NCI-H2107 (cell line): ENCODE measurements at places on chromosomes 4 and X.

DNA sequence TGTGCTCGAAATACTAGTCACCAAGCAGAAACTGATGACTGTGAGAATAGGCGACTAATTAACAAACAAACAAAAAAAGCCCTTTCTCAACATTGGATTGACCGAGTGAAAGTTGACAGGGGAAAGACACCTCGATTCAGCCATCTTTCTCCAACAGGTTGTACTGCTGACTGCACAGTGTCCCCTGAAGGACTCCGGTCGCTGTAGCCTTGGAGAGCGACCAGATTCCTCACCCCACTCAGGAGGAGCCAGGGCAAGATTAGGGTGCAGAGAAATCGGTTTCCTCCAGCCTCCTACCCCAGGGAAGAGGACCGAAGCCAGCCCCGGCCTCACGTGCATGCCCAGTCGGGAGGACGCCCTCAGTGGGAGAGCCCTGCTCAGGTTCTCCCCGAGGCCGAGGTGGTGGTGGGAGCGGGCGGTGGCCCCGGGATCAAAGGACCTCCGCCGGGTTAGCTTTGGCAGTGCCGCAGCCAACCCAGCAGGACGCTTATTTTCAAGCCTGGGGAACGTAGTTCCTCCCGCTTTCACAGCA, 1.1 kb upstream of the RAP1GDS1 start:
- DNase-seq: peak; percentile 3

DNA sequence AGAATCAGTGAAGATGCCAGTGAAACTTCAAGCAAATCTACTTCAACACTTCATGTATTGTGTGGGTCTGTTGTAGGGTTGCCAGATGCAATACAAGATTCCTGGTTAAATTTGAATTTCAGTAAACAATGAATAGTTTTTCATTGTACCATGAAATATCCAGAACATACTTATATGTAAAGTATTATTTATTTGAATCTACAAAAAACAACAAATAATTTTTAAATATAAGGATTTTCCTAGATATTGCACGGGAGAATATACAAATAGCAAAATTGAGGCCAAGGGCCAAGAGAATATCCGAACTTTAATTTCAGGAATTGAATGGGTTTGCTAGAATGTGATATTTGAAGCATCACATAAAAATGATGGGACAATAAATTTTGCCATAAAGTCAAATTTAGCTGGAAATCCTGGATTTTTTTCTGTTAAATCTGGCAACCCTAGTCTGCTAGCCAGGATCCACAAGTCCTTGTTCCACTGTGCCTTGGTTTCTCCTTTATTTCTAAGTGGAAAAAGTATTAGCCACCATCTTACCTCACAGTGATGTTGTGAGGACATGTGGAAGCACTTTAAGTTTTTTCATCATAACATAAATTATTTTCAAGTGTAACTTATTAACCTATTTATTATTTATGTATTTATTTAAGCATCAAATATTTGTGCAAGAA, 2.3 kb downstream of the CXCL8 start:
- no peak for DNase-seq

DNA sequence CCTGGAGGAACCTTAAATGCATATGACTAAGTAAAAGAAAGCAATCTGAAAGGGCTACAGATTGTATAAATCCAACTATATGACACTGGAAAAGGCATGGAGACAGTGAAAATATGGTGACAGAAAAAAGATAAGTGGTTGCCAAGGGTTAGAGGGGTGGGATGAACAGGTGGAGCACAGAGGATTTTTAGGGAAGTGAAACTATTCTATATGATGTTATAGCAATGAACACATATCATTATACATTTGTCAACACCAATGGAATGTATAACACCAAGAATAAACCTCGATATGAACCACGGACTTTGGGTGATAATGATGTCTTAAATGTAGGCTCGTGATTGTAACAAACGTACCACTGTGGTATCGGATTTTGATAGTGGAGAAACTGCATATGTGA, 40.7 kb downstream of the NPY5R start:
- no peak for DNase-seq

- no peak for DNase-seq
Observed at GRCh38 chr4:1792832-1793495, at the start of gene FGFR3. TSS of gene FGFR3 (plus strand) at chr4:1793293. CDS start at chr4:1793935, 642 bp downstream.

DNA sequence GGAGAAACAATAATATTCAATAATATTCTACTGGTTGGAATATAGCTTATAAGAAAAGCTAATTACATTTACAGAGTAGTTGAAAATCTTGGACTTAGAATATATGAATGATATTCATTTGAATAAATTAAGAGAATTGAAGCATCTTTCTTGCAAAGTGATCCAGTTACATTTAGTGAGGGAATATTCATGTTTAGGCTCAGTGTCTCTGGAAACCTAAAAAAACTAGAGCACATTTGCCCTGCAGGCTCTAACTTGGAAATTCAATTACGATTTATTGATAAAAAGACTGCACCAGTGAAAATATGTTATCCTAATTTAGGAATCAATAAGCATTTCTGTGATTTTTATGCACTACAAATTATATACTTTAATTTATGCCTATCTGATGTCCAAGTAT, 58.3 kb upstream of the RAP1GDS1 start:
- no peak for DNase-seq

DNA sequence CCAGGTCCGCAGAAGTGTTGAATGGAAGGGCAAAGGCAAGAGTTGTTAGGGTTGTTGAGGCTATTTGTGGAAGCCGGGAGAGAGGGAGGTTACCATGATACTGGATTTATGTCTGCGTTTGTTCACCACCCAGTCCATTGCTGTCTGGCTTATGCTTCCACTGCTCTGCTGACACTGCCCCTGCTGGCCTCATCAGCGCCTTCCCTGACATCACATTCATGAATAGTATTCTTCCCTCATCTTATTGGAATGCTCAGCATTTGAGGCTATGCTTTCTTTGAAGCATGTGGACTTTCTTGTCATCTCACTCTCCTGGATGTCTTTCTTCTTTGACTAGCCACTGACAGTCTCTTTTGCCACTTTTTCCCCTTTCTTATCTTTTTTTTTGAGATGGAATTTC, 10.3 kb downstream of the GNL3L start:
- DNase-seq: no peak

DNA sequence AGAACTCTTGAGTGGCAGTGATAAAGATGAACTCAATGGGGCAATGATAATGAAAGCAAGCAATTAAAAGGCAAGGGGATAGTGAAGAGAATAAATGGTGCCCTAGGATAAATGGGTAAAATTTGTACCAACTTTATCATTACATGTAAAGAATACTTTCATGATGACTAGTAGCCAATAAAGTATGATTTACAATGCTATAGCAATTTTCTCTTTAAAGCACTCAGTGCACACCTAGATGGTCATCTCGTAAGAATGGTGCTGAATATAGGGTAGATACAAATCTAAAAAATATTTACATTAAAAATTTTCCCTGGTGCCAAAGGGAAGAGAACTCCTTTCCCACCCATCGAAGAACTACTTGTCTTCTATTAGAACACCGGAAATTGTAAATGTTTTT, 651.4 kb downstream of the STPG2 start:
- no peak for DNase-seq

- no peak for DNase-seq
Observed at GRCh38 chrX:79110731-79111130, 33.8 kb upstream of the GPR174 start.

DNA sequence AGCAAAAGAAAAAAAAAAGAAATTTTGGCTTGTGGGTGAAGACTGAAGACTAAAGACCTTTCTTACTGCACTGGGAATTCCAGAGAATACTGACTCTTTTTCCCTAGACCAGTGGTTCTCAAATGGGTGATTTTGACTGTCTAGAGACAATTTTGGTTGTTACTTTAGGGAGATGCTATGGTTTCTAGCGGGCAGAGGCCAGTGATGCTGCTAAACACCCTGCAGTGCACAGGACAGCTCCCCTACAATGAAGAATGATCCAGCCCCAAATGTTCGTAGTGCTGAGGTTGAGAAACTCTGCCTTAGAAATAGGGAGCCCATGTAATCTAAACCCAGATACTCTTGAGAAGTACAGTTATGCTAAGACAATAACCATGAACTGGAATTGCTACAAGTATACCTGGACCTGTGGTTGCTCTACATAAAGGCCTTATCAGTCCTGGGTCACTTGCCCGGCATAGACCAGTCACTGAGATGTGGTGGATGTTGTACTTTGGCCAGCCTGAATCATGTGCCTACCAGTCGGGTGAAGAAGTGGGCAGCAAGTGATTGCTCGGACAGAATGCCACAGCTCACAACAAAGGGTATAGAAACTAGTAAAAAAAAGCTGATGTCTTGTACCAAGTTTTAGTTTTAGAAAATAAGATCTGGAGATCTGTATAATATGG, 16.0 kb downstream of the ARHGAP10 start:
- no peak for DNase-seq

GRCh38 chr4:104881136-104881886, 265.4 kb upstream of the TET2 start:
- DNase-seq: no peak

- no peak for DNase-seq
Observed at GRCh38 chrX:139739138-139739537, 31.2 kb upstream of the MCF2 start.

DNA sequence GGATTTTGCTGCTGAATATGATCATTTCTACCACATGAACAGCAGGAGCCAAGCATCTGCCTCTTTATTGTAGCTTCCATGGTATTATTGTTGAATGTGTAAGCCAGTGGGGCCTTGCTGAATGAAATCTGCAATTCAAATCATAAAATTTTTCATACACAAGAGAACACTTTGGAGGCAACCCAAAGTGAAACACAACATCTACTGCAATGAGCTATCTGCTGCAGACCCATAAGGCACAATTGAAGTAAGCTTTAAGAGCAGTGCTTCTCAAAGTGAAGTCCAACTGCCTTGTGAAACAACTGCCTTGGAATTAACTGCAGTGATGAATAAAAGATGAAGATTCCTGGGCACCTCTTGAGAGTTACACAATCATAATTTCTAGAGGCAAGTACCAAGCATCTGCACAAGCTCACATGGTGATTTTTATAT, 626.3 kb upstream of the INTU start:
- DNase-seq: no peak

DNA sequence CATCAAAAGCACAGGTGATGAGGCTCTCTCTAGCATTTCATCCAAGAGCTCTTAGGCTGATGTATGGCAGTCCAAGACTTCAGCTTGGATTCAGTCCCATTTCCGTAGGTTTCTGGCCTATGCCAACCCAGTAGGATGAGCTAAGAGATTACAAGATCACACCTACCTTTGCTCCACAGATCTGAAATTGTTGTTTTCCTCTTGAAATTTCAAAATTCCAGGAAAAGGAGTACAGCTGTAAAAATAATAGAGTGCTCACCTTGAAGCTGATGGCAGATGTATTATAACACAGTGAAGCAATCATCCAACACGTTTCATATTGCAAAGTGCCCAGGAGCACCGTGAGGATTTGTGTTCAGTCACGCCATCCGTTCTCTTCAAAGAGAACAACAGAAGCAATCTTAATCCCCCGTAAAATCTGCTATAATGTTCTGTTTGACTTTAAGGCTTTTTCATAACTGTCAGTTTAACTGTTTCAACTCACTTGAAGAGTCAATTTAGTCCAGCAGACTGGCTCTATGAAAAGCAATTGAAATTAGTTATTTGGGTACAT, 137.5 kb downstream of the CPE start:
- DNase-seq: no peak

DNA sequence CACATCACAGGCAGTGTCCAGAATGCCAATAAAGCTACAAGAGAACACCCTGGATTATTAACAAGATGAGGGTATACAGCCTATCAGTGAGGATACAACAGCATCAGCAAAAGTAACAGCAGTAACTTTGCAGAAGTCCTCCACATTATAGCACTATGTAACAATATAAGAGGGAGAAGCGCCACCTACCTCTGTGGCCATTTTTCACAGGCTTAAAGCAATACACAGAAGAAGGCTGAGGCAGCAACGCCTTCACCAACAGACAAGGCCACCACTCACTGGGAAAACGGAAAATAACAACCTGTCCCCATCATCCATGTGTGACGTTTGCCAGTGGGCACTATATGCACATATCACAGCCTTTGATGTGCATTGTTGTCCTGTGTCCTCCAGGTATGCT, 12.5 kb downstream of the RTL8B start:
- no peak for DNase-seq

DNA sequence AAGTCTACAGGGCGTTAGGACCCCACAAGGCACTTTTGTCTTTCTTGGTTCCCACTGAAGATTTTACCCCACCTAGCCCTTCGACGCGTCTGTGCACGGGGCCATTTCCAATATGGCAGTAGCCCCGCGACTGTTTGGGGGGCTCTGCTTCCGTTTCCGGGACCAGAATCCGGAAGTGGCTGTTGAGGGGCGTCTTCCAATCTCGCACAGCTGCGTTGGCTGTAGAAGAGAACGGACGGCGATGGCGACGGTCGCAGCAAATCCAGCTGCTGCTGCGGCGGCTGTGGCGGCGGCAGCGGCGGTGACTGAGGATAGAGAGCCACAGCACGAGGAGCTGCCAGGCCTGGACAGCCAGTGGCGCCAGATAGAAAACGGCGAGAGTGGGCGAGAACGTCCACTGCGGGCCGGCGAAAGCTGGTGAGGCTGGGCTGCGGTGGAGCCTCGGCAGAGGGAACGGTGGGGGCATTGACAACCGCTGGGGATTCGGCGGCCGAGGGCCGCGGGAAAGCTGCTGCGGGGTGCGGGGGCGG, at the start of gene USP11:
TSS of gene USP11 (plus strand) at position 207 of the 530 bp plus-strand sequence. CDS start at position 242, 35 bp downstream.
- no peak for DNase-seq

DNA sequence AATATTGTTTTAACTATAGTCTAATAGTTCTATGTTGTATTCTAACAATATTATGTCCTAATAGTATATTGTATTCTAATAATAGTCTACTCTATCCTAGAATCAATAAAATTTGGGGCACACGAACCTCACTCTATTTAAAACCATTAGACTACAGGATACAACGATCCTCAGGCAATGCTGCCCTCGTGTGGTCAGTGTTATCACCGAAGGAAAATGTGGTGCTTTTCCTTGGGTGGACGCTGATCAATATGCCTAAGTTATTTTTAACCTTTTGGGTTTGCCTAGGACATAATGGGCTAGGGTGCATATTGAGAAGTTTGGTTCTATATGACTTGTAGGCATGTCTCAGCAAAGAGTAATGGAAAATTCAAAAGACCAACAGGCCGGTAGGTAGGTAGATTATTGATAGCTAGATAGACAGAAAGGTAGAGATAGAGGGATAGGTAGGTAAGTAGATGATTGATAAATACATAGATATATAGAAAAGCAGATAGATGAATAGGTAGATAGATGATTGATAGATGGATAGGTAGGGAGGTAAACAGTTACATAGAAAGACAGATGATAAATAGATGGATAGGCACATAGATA, 75.1 kb downstream of the PRKX start:
- DNase-seq: peak; percentile 2

- no peak for DNase-seq
Observed at GRCh38 chr4:151908201-151908600, 147.4 kb upstream of the GATB start.

GRCh38 chr4:10384974-10385373, 72.3 kb downstream of the ZNF518B start:
- DNase-seq: no peak

- no peak for DNase-seq
Observed at GRCh38 chr4:72768364-72768763, 199.3 kb upstream of the ADAMTS3 start.
